Activated T-cell treated with anti-CD3 and anti-CD28 coated beads for 48 hours (primary cell): ENCODE measurements at places on chromosomes 2 and 18.

- DNase-seq: peak; percentile 51
Observed at GRCh38 chr18:37537868-37538525, 27.6 kb downstream of the CELF4 start.

DNA sequence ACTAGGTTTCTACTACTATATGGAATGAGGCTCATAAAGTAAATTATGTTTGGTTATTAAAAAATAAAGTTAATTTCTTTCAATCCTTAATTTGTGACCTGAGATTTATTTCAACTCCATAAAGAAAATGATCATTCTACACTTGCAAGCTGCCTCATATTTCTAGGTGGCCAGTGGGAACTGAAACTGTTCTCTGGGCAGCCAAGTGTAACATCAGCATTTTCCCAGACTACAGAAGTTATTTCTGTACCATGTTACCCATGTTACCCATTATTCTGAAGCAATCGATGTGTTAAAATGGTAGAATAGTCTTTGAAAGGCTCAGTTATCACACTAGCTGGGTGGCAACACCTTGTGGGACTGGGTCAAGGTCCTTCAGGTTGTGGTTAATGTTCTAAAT, 139.3 kb upstream of the FBXO11 start:
- no peak for DNase-seq

DNA sequence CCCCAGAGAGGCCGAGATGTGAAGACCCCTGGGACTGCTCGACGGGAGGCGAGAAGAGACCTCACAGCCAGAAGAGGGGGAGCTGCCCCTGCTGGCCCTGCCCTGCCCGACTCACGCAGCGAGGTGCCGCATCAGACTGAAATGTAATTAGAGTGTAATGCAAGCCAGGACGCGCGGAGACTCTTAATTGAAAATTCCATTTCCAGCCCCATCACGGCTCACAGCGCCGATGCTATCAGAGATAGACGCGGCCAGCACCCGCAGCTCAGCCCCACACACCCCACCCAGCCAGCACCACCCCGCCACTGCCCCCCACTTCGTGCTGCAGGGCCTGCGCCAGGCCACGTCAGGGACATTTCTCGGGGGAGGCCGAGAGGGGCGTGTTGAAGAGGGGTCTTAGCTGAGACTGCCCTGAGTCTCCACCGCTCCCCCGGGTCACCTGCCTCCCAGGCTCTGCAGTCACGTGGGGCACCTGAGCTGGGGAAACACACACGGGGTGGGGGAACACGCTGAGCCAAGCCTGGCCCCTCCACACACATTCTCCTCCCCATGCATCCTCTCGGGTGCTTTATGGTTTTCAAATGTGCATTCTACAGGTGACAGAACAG, 78.1 kb downstream of the TEX51 start:
- DNase-seq: no peak

DNA sequence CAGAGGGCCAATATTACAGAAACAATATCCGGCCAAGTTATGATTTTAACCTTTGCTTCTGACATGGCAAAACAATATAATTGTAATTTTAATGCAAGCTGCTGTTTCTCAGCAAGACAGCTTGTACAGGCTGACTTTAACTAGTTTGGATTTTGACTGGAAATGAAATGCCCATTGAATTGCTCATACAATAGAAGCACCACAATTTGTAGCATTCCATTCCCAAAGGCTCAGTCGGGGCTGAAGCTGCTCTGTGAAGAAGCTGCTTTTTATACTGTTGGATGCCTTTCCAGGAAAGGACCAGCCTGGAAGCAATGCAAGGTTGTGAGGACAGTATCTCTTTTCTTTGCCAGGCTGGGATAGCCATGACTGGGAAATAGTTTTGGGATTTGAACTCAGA, 677.0 kb upstream of the FANCL start:
- DNase-seq: no peak

GRCh38 chr2:128765811-128766210, 447.1 kb upstream of the HS6ST1 start:
- no peak for DNase-seq

DNA sequence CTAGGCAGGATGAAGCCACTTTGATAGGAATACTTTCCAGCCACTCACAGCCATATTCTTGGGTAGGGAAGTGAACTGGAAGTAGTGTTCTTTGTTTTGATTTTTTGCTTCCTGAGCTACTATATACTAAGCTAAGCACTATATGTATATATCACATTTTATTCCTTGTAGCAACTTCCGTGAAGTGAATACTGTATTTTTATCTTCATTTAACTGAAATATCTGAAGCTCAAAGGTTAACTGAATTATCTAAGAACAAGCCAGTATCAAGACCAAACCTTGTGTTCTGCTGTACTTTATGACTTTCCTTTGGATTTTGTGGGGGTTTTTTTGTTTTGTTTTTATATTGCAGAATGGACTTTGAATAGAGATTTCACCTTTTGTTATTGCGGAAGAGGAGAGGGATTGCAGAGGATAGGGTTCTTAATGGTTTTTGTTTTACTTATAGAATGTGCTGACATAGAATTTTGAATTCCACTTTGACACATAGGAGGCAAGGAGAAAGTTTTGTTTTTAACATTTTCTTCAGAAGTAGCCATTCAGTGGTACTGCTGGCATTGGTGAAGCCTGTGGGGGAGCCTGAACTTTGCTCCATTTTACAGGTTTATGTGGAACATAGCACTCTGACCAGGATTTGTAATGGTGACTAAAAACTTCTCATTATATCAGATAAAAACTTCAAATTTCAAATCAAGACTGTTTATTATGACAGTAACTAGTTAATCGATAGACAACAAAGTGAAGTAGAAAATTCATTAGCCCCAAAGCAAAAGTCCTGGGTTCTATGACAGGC, 24.1 kb upstream of the RNF138 start:
- DNase-seq: no peak

- no peak for DNase-seq
Observed at GRCh38 chr2:20579866-20580265, 71.0 kb downstream of the HS1BP3 start.

- DNase-seq: no peak
Observed at GRCh38 chr2:226234187-226234586, 565.4 kb downstream of the IRS1 start.

GRCh38 chr2:187055463-187055862, 206.5 kb upstream of the ZSWIM2 start:
- DNase-seq: no peak

- no peak for DNase-seq
Observed at GRCh38 chr2:217947383-217948350, 55.1 kb downstream of the TNS1 start.

DNA sequence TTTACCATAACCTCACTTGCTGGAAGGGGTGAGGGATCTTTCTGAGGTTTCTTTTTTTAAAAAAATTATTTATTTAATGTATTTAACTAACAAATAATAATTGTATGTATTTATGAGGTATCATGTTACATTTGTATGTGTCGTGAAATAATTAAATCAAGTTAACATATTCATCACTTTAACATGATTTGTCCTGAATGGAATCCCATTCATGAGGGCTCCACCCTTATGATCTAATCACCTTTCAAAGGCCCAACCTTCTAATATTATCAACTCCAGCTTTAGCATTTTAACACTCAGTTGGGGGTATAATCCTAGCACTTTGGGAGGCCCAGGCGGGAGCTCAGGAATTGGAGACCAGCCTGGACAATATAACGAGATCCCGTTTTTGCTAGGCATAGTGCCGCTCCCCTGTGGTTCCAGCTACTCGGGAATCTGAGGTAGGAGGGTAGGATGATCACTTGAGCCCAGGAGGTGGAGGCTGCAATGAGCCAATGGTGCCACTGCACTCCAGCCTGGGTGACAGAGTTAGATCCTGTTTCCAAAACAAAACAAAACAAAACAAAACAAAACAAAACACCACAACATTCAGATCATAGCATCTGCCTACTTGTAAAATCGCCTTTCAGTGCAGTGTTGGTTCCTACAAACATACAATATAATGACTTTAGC, 1.1 kb upstream of the TAF4B start:
- DNase-seq: no peak

DNA sequence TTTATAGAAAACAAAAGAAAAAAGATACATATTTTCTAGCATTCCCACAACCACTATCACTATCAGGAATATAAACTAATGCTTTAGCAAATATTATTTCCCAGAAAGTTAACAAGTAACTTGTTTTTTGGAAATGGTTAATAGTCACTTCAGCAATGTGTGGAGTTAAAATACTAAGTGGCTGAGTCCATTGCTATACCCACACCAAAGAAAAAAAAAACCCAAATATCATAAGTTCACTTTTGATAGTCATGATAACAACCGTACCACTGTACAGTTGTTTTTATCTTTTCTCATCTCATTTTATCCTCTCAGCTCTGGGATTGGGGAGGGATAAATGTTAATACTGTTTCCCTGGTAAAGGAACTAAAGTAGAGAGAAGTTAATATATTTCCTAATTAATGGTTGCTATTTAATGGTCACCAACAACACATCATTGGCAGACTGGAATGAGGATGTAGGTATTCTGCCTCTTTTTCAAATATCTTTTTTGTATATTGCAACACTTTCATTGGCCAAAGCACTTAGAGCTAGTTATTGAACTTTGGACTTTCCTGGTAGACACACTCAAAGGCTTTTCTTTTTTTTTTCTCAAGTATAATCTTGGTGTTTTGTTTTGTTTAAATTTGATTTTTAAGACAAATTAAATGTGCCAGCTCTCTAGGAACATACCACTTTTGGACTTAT, 18.4 kb upstream of the KANSL1L start:
- DNase-seq: no peak

GRCh38 chr2:870426-870825, 80.2 kb upstream of the SNTG2 start:
- no peak for DNase-seq

DNA sequence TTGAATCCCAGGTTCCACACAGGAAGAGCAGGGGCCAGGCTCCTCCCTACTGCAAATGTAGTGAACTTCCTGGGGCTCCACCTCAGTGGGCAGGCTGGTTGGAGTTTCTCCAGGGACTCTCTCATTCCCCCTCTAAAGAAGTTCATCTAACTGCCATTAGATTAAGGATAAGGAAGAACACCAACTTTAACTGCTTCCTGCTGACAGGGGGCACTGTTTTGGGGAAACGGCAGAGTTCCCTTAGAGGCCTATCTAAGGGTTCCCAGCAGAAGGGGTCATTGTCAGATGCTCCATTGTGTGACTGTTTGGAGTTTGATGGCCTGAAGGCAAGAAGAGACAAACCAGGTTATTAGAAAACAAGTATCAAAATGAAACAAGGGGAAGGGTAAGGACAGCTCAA, 2159.7 kb upstream of the PIK3C3 start:
- DNase-seq: no peak

GRCh38 chr2:39667886-39668276, 2.2 kb downstream of the TMEM178A start:
- DNase-seq: no peak

DNA sequence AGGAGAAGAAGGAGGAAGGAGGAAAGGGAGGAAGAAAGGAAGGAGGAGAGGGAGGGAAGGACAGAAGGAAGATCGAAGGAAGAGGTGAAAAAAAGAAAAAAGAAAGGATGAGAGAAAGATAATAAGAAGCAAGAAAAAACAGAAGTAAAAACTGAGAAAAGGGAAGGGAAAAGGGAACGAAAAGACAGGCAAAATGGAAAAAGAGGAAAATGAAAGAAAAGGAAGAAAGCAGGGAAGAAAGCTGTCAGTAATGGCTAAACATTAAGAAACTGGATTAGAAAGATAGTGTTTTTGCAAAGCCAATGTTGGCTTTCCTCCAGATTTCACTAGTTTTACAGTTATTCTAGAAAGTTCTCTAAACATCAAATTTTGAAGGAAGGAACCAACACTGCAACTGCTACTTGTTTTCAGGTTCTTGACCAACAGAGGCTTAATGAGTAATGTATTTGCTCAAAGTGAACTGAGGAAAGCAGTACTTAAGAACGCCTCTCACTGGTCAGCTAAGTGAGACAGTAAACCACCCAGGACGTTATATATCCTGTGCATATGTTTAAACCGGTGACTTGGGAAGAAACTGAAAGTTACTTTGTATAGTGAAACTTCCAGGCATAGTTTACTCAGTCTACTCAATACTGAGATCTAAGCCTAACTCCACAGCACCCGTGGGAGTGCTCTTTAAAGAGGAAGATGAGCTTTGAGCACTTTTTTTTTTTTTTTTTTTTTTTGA, 286.2 kb upstream of the TRIB2 start:
- DNase-seq: peak; percentile 7

DNA sequence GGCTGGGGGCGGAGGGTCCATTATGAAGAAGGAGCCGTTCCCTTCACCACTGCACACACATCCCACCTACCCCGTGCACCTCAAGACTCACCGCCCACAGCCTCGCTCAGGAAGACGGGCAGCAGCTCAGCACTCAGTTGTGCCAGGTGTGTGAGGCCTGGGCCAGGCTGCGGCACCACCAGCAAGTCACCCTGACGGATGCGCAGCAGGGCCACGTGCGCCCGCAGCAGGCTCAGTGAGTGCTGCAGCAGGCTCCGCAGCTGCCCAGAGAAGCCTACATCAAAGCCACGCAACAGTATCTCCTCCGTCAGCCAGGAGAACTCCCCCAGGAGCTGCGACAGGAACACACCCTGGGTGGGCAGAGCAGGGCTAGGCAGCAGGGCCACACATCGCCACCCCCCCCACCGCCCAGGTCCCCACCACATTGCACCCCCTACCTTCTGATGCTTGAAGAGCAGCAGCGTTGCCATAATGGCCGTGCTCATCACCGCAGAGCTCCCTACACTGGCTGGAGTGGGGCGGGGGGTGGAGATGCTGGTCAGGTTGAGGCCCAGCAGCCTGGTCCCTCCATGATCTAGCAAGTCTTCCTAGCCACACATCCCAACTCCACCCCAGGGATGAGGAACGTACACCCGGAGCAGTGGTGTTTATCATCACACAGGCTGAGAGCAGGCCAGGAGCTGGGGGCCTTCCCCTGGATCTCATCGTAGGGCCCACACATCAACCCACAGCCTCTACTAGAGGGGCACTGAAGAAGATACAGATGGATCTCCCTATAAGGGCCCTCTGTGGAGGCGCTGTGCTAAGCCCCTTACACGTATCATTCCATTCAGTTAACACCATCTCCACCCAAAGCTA, 10.2 kb downstream of the GPAT2 start:
- DNase-seq: no peak

GRCh38 chr2:18473241-18474181, 86.9 kb downstream of the RDH14 start:
- DNase-seq: no peak

DNA sequence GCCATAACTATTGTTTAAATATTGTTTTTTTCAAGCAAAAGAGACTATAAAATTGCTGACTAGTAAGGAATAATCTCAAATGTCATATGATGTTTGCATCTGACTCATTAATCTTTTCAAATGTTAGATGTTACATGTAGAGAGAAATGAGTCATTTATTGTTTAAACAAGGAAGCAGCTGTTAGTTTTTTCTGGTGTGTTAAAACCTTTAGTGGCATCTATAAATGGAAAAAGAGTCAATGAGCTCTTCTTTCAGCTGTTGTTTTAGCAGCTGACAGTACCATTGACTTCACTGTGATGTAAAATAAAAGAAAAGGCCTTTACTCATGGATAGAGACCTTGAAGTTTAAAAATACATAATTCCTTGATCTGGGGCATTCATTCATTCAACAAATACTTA, 1.8 kb upstream of the KLHL41 start:
- DNase-seq: no peak

GRCh38 chr2:102512161-102512560, 39.1 kb downstream of the SLC9A4 start:
- DNase-seq: no peak
